Karpas-422 (cell line): ENCODE measurements at places on chromosomes 1 and 21.

DNA sequence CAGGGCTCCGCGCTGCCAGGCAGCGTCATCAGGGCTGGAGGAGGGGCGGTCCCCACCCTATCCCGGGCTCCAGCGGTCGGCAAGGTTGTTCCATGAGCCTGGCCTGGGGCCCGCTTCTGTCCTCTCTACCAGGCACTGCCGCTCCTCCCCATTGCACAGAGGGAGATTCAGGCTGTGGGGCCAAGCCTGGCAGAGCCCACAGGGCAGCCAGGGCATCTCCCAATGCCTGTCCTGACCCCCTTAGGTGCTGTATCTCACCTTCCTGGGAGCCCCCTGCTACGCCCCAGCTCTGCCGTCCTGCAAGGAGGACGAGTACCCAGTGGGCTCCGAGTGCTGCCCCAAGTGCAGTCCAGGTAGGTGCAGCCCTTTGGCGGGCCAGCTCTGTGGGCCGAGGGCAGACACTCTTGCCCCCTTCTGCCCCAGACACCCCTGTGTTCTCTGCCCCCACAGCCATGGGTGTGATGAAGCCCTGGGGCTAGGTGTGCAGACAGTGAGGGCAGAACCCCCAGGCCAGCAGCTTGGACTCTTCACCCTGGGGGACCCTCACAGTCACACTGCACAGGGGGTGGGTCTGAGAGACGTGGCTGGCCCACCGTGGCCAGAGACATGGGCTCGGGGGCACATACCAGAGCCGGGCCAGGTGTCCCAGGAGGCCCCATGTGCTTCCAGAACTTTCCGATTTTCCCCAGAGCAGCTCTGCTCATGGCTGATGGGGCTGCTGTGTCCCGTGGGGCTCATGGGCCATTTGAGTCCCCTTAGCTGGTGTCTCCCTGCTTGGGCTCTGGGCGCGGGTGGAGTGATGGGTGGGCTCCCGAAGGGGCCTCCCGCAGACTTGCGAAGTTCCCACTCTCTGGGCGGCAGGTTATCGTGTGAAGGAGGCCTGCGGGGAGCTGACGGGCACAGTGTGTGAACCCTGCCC lies 1.6 kb downstream of the TNFRSF14 start:
- no peak for DNase-seq

DNA sequence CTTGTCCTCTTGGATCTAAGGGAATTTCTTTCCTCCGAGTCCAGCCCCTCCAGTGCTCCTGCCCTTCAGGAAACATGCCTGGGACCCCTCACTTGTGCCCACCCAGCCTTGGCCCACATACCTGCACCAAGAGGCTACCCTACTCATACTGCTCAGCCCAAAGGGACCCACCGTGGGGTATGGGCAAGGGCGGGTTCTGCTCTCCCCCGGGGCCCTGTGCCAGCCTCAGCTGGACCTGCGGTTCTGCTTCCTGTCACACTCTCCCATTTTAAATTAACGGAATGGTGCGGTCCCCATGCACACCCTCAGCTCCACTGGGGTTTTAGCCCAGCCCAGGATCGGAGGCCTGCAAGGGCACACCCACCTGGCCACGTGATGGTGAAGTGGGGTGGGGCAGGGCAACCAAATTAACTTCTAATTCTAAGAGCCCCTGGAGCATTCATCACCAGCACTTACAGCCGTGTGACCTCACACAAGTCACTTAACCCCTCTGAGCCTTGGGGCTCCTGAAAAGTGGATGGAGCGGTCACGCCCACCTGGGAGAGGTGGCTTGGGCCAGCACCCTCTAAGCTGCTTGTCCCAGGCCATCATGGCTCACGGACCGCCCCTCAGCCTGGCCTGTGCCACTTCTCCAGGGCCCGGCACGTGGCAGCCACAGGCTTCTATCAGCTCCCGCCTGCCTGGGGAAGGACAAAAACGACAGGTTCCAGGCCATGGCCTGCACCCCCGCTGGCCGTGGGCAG lies 28.3 kb downstream of the TP73 start:
- peak; percentile 92 for DNase-seq

- no peak for DNase-seq
Observed at GRCh38 chr1:25702101-25702775, 85.6 kb downstream of the MAN1C1 start.

- no peak for DNase-seq
Observed at GRCh38 chr1:234875953-234876855, 252.4 kb downstream of the TOMM20 start.

- DNase-seq, result no peak
Observed at GRCh38 chr1:211723273-211723672, 47.9 kb upstream of the NEK2 start.
